Stimulated activated CD8-positive, alpha-beta memory T cell treated with anti-CD3 and anti-CD28 coated beads, Interleukin-2, amount 100 ng/mL, for 1 hour (primary cell): ENCODE measurements at places on chromosomes 12 and 14.

- DNase-seq, result no peak
These were observed 21.8 kb upstream of the KRT8 start for GRCh38 chr12:52926596-52927234.

DNA sequence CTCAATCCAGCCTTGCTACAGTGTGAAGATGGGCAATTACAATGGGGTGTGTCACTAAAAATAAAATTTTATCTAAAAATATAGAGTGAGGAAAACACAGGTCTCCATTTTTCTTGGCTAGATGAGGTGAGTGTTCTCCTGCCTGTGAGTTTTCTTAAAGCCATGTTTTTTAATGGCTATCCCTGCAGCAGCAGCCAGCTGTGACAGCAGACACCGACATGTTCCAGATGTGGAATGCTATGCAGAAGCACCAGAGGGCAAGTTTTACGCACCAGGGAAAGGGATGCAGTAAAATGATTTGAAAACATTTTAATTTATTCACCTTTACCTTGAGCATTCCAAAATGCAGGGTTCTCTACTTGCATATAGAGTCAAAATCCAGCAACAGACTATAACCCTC lies 577.0 kb upstream of the STXBP6 start:
- no peak for DNase-seq

DNA sequence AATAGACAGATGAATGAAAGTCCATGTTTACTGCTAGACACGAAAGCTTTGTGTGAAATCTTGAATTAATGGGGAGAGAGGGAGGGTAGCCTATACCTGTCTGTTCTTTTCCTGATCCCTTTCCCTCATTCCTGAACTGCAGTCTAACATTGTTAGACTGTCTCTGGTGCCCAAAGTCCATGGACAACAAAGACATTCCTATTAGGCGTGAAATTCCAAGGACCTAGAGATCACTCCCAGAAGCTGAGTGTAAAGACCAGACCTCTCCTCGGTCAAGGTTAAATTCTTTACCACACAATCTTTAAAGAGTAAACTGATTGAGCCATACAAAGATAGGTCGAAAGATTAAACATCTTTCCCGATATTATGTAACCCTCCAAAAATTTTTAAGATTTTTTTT lies 270.7 kb upstream of the GARIN2 start:
- no peak for DNase-seq

DNA sequence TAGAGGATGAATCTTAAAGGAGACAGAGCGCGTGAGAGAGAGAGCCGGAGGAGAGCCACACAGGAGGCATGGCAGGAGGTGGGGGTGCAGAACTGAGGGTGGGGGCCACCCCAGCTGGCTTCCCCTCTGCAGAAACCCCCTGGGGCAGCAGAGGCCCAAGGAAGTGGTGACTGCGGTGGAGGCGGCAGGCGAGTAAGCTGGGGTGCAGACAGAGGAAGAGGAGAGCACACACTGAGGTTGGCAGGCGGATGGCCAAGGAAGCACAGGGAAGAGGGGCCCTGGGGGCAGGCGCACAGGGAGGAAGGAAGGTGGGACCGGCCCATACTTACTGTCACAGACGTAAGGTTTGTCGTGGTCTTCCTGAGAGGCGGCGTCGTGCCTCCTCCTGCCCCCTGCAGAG lies 179.8 kb downstream of the DPF3 start:
- peak; percentile 9 for DNase-seq

DNA sequence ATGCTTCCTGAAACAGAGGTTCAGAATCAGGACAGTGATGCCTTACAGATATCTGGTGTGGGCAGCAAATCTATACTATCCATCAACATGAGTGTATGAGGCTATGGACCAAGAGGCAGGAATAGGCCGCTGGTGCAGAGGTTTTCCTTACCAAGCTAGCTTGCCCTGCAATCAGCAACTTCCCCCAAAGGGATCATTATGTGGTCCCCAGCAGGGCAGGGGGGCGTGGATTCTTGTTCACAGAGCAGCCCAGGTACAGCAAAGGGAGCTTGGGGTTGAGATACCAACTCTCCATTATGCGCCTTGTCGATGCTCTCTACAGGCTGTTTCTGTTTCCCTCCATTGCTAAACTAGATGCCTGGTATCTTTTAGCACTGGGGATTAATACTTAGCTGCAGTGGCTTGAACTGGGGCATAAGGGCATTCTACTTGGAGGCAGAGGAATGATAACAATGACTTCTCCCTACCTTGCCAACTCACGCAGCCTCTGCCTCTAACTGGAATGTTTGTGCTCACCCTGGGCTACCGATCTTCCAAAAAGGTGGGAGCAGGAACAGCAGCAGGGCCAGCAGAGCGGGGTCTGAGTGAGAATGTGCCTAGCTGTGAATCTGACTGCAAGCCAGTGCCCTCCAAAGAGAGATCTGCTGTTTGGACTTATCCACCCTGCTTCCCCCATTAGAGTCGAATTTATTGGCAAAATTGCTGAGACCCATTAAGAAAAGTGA lies 10.3 kb upstream of the KRT1 start:
- DNase-seq, result no peak

DNA sequence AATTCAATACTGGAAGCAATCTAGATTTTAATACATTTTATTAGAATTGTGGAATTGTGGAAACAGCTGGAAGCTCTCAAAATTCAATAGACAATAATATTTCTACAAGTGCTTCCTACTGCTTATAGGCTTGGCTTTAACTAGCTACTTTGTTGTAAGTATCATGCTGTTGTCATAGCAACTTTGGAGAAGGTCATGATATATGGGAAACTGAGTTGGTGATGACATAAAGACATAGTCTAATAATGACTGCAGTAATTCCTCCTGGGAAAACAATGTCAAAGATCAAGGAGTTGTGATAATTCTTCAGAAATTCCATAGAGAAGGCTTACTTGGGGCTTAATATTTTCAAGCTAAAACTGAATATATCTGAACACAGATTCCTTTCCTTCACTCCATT lies 266.6 kb downstream of the KIF21A start:
- DNase-seq, result no peak
